ENCODE measurements at places on chromosomes 7 and 10.

DNA sequence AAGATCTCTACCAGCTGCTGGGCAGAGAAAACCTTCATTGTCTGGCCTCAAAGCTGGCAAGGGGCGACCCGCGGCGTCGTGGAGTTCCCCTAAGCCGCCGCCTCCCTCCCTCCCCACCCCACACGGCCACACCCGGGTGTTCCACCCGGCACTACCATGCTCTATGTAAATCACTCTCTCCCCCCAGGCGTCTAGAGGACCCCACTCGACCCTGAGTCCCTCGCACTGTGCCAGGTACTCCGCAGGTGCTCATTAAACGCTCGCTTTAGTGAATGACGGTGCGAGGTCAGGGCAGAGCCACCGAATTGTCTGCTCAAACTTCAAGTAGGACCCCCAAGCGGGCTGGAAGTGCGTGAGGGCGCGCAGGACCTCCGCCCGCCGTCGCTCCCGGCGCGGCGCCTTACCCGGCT, 628 bp downstream of the PARP12 start:
- peak; percentile 60 for DNase-seq

DNA sequence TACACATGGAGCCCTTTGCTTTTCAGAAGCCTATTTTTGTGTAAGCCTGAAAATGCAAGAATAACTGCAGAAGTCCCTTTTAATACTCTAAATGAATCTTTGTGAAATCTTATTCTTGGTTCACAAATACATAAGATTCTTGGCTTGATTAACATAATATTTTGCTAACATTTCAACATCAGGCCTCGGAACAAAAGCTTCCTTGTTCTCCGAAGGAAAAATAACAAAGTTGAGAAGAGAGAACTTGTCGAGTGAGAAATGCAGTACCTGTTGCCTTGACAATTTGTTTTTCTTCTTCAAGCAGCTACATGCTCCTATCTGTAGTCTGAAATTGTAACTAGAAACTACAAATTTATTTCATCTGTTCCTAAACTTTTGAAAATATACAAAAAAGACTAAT, 8.5 kb downstream of the NT5C2 start:
- no peak for DNase-seq

DNA sequence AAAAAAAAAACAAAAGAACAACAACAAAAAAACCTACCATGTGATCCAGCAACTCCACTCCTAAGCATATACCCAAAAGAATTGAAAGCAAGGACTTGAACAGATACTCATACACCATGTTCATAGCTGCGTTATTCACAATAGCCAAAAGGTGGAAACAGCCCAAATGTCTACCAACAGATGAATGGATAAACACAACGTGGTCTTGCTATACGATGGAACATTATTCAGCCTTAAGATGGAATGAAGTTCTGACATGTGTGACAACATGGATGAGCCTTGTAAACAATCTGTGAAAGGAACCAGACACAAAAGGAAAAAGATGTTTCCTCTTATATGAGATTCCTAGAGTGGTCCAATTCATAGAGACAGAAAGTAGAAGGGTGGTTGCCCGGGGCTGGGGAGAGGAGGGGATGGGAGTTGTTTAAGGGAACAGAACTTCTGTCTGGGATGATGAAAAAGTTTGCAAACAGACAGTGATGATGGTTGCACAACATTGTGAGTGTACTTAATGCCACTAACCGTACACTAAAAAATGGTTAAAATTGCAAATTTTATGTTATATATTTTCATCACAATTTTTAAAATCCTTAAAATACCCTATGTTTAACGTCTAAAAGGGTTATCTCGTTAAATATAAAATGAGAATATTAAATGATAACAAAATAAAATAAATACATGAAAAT, 11.6 kb downstream of the CLEC2L start:
- no peak for DNase-seq

DNA sequence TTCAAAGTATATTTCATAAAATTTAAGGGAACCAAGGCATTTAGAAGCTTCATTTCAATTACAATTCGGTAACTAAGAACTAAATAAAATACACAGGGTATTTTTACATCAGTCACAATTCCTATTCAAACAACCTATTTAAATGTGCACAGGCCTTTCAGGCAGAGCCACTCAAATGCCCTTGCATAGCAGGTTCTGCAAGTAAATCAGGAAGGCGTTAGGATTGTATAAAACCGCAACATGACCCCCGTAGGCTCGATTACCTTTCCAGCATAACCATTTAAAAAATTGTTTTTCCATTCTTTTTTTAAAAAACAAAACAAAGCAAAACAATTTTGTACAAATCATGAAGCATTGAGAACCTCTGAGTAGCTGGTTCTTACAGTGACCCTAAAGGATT, 289.9 kb upstream of the SP8 start:
- no peak for DNase-seq

DNA sequence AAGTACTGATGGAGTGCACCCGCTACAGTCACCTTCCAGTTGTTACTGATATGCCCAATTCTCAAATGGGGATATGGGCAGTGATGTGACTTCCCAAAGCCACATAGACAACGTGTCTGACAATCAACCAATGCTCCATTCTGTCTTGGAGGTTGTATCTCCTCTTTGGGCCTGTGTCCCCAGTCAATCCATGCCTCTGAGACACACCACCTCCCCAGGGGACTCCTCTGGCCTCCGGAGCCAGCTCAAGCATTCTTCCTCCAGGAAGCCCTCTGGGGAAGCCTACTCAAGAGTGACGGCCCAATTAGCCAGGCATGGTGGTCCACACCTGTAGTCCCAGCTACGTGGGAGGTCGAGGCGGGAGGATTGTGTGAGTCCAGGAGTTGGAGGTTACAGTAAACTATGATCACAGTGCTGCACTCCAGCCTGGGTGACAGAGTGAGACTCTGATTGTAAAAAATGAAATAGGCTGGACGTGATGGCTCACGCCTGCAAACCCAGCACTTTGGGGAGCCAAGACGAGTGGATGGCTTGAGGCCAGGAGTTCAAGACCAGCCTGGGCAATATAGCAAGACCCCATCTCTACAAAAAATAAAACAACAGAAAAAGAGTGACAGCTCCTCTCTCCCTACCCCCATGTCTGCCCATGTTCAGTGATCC, 99.5 kb upstream of the TNRC18 start:
- peak; percentile 55 for DNase-seq
